ENCODE measurements at places on chromosomes 2 and 18.

GRCh38 chr2:232632904-232633412 is 446 bp upstream of the EFHD1 start:
- peak; percentile 44 for DNase-seq

DNA sequence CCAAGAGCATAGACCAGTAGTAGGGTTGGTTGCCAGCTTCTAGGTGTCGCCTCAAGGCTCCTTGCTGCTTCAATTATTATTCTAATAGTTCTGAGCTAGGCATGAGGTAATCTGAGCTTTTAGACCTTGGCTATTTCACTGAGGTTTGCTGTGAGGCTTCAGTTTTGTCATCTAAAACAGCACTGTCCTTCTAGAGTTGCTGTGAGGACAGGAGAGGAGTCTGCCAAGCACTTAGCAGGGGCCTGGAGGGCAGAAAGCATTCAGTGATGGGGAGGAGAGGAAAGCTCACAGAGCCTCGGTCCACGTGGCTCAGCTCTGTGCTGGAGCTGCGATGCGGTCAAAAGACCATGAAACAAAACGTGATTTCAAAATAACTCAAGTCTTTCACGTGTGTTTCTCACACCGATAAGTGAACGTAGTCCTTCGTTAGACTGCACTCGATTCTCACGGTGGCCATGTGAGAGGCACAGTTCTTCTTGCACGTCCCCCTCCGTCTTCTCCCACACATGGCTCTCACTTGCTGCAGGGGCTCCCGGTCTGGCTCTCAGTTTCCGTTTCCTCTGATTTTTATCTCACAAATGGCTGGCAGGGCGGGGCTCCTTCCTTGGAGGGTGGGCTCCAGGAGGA is 113.7 kb downstream of the B3GNT2 start:
- no peak for DNase-seq

DNA sequence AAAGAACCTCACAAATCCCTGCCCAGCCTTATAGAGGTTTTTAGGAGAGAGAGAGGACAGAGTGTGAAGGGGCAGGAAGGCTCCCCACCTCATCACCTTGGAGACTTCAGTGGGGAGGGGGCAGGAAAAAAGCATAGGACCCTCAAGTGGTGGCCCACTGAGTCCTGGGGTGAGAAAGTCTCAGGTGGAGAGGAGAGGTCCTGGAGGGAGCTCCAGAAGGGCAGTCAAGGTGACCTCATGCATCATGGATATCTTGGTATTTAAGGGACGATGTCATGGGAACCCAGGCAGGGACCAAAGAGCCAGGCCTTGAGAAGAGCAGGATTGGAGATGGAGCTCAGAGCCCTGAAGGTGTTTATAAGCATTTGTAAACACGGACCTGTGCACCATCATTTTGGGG is 204.5 kb downstream of the SLC4A3 start:
- no peak for DNase-seq

- no peak for DNase-seq
Observed at GRCh38 chr18:75213611-75214331, 3.2 kb downstream of the TSHZ1 start.

DNA sequence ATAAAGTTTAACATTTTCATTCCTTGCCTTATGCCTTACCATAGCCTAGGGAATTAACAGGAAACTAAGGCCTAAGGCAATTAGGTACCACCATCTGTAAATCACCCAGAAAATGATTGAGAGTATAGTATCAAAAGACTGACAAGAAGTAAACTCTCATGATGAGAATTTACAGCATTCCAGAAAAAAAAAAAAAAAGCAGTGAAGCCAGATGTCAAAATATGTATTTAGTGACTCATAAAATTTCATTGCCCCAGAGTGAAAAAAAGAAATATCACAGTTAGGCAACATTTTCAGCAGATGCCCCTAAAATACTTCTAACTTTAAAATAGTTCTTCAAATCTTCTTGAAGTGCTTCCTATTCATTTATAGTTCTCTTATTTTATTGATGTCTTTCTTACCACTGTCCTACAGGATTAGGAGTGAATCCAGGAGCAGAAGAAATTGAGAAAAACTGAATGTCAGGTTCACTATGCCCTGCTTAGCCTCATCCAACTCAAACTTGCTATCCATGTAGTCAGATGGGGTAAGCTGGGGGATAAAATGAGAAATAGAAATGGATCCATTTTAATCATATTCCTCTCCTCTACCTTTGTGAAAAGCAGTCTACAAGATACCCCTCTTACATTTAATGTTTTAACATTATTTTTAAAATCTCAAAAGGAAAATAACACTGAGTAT is 57.3 kb upstream of the TANK start:
- DNase-seq: no peak

All from thyroid gland (tissue), 4 donors.